Myocyte (in vitro differentiated cells): ENCODE measurements at places on chromosomes 1 and 21.

DNA sequence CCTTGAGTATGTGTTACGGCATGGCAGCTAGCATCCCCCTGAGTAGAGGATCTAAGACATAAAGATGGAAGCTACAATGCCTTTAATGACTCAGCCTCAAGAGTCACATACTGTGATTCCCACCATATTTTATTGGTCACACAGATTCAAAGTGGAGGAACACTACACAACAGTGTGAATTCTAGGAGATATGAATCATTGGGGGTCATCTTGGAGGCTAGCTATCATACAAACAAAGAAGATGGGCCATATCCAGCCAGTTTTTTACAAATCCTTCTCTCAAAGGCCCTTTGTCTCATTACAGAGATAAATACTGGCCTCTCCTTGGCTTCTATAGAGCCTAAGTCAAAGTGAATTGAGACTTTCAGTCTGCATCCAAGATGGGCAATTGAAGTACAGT is 177.0 kb downstream of the TBX15 start:
- no peak for DNase-seq

DNA sequence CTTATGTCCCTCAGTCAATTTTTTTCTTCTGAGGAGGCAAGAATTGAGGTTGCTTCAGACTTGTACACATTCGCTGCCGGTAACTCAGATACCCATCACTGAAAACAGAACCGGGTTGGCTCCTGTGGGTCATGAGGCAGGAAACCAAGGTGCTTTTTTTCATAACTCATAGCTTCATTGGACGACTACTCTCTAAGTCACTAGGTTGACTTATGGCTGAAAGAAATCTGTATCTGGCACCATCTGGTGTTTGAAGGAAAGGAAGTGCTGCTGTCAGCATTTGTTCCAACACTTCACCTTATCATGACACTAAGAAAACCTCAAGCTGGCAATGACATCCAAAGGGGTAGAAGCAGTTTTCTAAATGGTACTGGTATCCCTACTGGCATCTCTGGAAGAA is 82.3 kb downstream of the TBX19 start:
- no peak for DNase-seq

GRCh38 chr1:96059736-96060135 is 661.8 kb upstream of the PTBP2 start:
- DNase-seq, result no peak

DNA sequence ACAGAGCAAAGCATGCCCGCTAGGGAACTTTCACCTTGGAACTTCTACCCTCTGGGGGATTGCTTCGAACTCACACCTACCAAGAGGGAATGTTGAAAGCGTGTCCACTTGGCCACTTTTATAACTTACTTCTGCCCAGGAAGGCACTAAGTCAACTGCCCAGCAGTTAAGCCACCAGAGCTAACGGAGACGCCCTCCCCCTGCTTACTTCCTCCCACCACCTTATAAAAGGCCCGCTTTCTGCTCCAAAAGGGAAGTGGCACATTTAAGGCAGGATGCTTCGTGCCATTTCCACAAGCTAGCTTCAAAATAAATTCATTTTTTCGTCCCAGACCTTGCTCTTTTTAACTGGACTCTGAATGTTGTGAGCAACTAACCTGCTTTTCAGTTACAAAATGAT is 3.2 kb upstream of the AK2 start:
- no peak for DNase-seq

DNA sequence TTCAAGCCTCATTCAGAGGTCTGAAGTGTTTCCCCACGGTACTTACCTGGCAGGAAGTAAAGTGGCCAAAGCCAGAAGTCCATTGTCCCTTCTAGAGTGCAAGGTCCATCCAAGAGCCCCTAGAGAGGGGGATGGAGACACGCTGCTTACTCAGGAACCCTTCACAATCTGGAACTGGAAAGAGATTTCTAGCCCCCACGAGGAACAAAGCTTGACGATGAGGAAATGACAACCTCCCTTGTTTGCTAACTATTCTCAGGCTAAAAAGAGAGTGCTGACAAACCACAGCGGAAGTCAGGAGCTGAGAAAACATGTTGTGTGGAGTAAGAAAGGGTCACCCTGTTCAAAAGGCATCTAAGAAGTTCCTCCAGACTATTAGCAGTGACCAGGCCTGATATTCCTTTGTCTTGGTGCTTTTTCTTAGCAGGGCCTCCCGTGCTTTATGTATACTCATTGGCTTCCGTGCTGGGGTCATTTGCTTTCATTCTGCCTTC is at the start of gene FCMR:
Gene FCMR (minus strand): TSS at position 170 of the 494 bp plus-strand sequence. CDS start 87 bp downstream, at position 83.
- no peak for DNase-seq

DNA sequence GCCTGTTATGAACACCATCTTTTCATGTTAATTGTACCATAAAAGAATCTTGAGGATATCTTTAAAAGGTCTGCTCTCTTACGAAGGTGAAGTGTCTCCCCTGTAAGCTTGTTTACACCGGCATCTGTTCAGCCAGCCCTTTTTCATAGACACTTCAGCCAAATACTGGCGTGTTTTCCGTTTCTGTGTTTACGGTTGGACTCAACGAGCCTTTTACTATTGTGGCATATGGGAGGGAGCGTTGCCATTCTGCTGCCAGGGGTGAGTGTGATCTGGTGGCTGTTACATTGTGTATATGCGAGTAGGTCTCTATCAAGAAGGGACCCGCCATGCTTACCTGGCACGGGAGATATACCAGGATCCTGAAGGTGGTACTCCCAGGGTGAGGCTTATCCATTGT is 433.8 kb downstream of the CAMTA1 start:
- DNase-seq, result no peak

DNA sequence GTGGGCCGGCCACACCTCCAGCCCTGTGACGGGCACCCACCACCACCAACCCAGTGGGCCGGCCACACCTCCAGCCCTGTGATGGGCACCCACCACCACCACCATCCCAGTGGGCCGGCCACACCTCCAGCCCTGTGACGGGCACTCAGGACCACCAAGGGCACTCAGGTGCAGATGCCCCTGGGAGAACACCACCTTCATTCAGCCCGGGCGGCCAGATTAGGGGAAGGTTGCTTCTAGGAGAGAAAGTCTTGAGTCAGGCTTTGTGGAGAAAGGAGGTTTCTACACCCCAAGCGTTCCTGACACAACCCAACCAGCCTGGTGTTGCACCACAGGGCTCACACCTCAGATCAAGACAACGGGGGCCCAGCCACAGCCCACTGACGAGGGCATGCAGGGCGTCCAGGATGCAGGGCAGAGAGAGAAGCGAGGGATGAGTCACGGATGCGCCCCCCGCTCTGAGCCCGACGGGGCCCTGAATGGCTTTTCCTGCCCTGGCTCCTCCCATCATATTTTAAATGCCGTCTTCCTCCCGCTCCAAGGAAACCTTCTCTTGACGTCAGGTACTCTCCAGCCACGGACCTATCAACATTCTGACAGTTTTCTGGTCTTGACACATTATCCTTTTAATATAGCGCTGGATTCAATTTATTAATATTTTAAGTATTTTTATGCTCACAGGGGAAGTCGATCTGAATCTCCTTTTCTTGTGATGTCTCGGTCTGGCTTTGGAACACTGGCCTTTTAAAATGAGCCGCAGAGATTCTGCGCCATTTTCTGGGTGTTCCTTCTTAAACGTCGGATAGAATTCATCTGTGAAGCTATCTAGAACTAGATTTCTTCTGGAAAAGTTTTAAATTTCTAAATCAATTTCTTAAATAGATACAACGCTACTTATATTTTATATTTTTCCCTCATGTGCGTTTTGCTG is 631 bp upstream of the SPATC1L start:
- DNase-seq, result peak; percentile 84

DNA sequence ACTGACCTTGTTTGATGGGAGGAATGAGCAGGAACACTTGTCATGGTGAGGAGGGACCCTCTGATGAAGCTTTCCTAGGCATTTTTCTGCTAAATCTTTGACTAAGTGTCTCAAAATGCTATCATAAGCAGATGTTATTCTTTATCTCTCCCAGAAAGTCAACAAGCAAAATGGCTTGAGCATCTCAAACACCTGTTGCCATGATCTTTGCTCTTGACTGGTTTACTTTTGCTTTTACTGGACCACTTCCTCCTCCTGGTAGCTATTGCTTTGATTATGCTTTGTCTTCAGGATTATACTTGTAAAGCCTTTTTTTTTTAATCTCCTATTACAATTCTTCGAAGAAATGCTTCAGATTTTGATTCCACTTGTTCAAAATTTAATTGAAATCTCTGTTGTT is 157.4 kb downstream of the GPR52 start:
- no peak for DNase-seq

GRCh38 chr21:42747746-42748351 is 94.4 kb downstream of the PDE9A start:
- no peak for DNase-seq

DNA sequence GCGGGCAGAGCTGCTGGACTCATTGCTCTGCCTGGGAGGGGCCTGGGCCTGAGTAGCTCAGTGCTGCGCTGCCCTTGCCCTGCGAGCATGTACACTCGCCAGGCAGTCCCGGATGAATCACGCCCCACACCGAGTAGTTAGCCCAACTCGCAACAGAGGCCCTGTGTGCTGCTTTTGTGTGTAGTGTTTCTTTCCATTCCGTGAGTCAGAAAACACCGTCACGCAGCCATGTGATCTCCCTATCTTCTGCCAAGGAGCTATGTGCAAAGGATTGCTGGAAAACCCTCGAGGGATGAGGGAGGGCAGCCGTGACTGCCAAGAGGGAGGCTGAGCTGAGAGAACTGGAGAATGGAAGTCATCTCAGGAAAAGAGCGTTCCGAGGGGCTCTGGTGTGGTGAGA is 37.3 kb downstream of the NENF start:
- DNase-seq, result peak; percentile 91

- peak; percentile 55 for DNase-seq
Observed at GRCh38 chr1:172069534-172069933, 228.2 kb downstream of the DNM3 start.

GRCh38 chr1:107678993-107679392 is 286.0 kb downstream of the VAV3 start:
- no peak for DNase-seq

DNA sequence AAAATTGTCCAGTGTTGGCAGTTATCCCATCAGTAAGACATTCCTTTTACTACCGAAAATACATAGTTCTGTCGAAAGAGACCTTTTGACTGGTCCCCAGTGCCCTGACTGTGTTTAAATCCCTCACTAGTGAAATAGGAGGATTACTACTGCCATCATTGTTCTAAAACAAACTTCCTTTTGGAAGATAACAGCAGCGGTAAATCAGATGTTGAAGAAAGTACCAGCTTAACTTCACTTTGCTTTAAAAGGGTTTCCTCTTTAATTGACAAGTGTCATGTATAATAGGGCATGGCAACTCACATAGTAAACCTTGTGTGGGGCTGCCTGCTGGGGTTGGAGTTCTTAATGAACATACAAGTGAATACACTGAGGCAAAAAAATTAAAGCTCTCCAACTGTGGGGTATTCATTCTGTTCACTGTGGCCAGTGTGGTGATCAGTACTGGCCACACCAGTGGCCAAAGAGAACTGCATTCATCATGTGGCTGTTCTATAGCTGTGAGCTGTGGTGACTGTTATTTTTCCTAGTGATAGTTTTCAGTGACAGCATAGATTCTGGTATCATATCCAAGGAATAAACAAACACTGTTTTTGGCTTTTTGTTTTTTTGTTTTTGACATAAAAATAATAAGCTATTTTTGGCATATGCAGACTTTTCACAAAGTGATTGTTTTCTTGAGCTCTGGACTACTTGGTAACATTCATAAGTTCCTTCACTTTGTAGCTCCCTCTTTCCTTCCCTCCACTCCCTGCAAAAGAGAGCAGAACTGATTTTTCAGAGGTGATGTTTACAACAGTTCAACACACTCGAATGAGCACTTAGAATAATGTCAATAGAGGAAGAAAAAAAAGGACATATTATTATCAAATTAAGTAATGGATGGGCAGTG is 74.5 kb downstream of the NFIA start:
- no peak for DNase-seq

GRCh38 chr1:43834280-43835081 is 99.1 kb upstream of the ARTN start:
- DNase-seq, result peak; percentile 95

DNA sequence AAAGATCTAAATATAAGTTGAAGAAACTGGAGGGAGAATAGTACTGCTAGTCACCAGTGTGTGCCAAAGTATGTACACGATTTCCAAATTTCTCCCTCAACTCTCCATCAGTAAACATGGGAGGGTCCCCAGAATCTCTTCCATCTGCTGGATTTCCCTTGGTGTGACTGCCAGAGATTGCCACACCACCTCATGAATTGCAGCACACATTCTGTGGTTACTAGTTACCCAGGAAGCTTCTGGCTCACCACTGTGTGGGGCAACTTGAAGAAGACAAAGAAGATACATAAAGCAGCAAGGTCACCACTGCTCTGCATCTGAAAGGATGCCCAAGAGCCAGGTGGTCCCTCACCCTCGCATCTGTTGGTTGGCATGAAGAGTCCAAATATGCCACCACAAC is 191.7 kb upstream of the ESRRG start:
- DNase-seq, result peak; percentile 20

- no peak for DNase-seq
Observed at GRCh38 chr1:16021681-16022080, at the start of gene CLCNKA. CLCNKA (plus strand) TSS chr1:16022036; CDS start chr1:16022620, 584 bp downstream.

- no peak for DNase-seq
Observed at GRCh38 chr1:25748531-25749205, 51.3 kb upstream of the SELENON start.

- no peak for DNase-seq
Observed at GRCh38 chr1:212819726-212820125, 27.7 kb downstream of the SPATA45 start.

GRCh38 chr1:38138498-38139233 is 92.1 kb upstream of the POU3F1 start:
- peak; percentile 99 for DNase-seq

DNA sequence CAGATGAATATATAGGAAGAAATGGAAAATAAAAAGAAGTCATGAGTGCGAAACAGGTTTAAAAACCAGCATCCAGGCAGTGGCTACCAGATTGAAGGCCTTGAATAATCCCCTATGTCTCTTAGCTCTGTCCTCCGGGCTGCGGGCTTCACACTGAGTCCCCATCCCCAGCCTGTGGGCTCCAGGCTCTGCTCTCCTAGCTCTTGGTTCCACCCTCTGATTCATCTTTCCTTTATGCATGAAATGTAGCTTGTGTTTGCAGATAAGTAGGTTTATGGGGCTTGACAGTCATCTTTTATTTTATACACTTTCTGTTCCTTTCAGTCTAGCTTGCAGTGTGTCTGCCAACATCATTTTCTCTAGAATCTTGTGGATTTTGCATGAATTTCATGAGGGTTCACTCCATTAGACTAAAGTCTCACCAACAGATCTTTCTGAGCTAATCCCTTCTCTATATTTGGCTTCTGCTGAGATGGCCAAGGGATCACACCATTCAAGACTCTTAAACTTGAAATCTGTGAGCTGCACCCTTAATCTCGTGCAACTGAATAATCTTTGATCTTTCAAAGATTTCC is 174.5 kb downstream of the PLPPR4 start:
- no peak for DNase-seq

GRCh38 chr1:5758000-5758858 is 234.0 kb downstream of the NPHP4 start:
- no peak for DNase-seq

- no peak for DNase-seq
Observed at GRCh38 chr1:167450843-167451242, 67.5 kb downstream of the CD247 start.
